ENCODE measurements at places on chromosomes 1 and 21.
A peak's percentile ranks its signal among the peaks of the same experiment; 100 is the strongest.

DNA sequence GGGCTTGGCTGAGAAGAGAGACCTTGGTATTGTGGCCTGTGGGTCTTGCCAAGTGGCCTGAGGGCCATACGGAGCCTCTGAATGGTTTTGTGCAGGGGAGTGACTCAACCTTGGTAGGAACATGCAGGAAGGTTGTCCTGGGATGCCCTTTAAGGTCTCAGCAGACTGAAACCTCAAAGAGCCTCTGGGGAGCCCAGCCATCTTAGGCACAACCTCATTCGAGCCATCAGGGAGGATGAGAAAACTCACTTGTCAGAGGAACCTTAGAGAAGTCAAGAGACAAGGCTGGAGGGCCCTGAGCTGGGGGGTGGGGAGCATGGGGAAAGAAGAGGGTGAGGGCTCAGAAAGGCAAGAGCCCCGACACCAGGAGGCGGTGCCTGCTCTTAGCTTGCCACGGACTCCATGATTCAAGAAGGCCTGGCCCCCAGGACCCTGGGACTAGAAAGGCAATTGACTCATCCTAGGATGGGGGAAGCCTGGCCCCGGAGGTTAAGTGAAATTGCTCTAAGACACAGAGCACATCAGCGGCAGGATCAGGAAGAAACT is 13.0 kb downstream of the IFI6 start:
- peak; percentile 93 for DNase-seq

- DNase-seq = peak; percentile 91
Measured at GRCh38 chr21:45078877-45079281, 4.5 kb downstream of the ADARB1 start.

GRCh38 chr1:160859166-160859565 is 3.5 kb downstream of the CD244 start:
- DNase-seq = no peak

DNA sequence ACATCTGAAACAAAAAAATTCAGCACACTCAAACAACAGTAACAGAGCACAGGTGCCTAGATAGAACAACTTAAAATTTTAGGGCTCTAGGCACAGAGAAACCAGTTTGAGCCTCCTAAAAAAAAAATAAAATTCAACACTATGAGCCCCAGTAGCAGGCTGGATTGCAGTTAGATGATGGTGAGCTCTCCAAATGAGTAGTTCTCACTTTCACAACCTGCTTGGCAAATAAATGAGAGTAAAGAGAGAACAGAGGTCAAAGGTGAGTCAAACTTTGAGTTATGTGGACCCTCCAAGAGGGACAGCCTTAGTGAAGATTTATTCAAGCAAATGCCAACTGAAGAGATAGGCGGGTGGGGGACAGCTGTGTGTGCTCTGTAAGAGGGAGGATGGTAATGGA is 3.6 kb downstream of the BEND5 start:
- DNase-seq = no peak

DNA sequence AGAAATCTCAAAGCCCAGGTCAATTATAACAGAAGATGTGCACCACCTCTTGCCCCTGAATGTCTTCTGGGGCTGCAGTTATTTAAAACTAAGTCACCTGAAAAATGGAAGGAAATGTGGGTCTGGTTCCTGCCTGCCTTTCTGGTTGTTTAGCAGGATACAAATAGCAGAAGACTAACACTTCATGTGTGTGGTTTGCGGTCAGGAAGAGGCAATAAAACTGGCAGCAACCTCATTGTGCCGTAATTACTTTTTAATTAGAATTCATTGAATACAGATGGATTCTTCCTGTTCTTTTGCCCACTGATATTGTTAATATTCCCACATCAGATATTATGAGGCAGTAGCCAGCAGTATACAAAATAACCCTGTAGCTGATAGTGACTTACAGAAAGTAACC is 345.7 kb downstream of the ZNF326 start:
- DNase-seq = no peak

DNA sequence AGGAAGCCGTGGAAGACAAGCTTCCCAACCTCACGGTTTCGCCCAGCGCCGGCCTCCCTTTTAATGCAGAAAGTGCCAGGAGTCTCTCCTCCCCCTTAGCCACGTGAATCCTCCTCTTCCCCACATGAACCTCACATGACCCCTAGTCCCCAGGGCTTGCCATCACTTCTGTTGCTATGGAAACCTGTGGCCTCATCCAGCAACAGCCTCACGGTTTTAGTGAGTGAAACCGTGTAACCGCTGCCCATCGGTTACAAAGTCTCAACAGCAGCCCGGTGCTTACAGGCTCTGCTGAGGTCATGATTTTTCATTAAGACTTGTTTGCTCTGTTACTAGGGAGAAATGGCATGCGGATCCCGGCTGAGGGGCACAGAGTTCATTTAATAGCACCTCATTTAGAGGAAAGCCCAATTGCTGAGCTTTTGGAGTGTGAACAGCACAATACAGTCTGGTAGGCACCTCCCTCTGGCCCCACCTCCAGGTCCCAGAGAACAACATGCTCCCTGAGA is 143.2 kb upstream of the BACE2 start:
- no peak for DNase-seq
